ENCODE measurements at places on chromosomes 2 and 18.

DNA sequence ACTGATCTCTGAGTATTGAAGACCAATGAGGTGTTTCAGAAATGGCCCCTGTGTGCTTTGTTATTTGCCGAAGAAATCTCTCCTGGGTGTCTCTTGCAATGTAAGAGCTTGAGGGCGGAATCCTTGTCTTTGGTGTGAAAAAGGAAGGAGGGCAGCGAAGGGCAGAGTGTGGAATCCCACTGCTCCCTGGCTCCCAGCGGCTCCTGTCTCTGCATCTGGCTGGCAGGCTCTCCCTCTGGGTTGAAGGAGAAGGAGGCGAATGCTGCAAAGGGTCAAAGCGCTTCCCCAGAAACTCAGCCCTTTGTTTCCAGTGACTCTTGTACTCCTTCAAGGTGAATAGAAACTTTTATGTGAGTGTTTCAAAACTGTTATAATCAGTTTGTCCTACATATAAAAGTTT, 457.5 kb downstream of the CNTNAP5 start:
- no peak for DNase-seq

DNA sequence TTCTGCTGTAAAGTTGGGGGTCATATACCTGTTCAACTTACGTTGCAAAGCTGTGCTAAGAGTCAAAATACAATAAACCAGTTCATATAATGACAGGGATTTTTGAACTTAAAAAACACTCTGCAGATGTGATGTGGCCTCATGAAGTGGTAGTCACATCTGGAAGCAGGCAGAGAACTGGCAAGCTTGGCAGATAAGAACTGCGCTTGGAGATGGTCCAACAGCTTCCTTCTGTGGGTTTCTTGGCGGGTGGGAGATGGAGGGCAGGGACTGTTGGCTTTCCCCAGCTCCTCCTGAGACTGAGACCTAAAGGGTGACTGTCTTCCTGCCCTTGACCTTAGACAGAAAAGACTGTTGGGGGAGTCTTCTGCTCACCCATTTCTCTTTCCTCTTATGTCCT, 140.4 kb downstream of the CTIF start:
- DNase-seq = no peak

- DNase-seq = peak; percentile 44
These were observed 63.5 kb upstream of the FOSL2 start for GRCh38 chr2:28329184-28329583.

- DNase-seq = no peak
These were observed 727 bp downstream of the FBXO11 start for GRCh38 chr2:47905386-47906156.

- no peak for DNase-seq
These were observed 7.2 kb downstream of the PMS1 start for GRCh38 chr2:189791338-189792042.

DNA sequence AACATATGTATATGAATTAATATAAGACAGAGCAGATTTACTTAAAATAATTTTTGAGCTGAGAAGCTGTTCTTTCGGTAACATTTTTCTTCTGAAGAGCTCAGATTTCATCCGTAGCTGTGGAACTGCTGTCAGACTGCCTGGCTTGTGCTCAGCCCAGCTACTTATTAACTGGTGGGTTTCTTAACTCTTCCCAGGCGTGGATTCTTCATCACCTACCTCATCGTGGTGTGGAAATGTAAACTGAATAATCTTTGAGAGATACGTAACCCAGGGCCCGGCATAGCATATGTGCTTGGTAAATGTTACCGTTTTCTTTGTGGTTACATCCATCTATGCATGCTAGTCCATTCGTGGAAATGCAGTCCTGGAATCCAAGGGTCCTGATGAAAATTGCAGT, 145.0 kb downstream of the MCFD2 start:
- no peak for DNase-seq

DNA sequence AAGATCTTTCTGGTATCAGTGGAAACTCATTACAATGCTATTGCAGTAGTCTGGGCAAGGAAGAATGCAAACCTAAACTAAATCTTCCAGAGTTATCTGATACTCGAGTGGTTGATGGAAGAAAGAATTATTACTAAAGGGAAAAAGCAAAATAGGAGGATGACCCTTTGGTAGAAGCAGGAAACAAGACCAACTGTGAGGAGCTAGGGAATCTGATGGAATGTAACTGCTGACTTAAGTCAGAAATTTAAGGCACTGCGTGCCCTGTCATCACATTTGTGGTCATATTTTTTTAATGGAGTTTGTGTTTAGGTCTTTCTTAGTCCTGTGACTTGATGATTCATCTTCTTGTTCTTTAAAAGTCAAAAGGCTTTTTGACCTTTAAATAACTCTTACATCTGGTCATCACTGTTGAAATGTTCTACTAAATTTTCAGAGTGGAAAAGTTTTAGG, 36.5 kb upstream of the ARMC9 start:
- no peak for DNase-seq

GRCh38 chr2:239265681-239266433, 135.0 kb downstream of the HDAC4 start:
- peak; percentile 85 for DNase-seq

DNA sequence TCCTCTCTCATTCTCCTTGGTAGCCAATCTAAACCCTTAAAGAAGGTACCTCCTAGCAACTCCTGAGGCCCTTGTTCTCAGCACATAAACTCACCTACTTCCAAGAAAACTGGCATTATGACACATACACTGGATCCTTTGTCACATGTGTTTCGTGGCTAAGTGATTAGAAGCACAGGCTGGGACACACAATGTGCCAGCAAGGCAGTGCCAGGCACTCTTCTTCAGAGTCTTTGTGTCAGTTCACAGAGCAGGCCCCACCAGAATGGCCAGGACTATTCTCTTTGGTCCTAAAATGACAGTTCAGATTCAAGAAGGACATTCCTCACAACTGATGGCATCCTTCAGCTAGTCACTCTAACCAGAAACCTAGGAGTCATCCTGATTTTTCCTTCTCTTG, 40.3 kb downstream of the SMC6 start:
- no peak for DNase-seq

GRCh38 chr2:147541314-147541713, 303.5 kb upstream of the ACVR2A start:
- no peak for DNase-seq

GRCh38 chr18:31610286-31611205, 18.9 kb downstream of the TTR start:
- no peak for DNase-seq

- DNase-seq = no peak
These were observed 282.9 kb upstream of the TNP1 start for GRCh38 chr2:217142649-217143266.

GRCh38 chr2:59047373-59047995, 806.4 kb upstream of the FANCL start:
- DNase-seq = no peak

GRCh38 chr2:112710956-112711750, 9.7 kb upstream of the NT5DC4 start:
- DNase-seq = no peak

- no peak for DNase-seq
These were observed 46.6 kb upstream of the ZBTB7C start for GRCh38 chr18:48455555-48456478.

GRCh38 chr2:91748902-91749301, 3057.4 kb downstream of the RPIA start:
- no peak for DNase-seq

DNA sequence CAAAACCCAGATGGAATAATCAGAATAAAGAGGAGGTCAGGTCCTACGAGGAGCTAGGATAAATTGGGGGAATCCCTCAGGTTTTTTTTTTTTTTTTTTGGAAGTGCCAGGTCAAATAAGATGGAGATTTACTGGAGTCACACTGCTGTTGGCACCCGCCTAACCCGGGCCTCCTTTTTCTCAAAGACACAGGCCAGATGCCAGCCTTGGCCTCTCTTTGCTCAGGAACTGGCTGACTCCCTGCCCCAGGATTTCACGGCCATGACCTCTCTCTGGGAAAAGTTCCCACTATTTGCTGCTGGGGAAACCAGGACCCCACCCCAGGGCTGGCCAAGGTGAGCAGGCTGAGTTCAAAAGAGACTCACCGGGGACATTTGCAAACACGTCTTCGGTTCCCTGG, 2.5 kb downstream of the CD8A start:
- no peak for DNase-seq

- DNase-seq = no peak
These were observed 90.3 kb upstream of the MAP3K20 start for GRCh38 chr2:172985139-172985892.

GRCh38 chr18:13221869-13222855, 3.6 kb downstream of the LDLRAD4 start:
- peak; percentile 16 for DNase-seq

GRCh38 chr18:62728254-62728653, 12.9 kb downstream of the PHLPP1 start:
- no peak for DNase-seq

DNA sequence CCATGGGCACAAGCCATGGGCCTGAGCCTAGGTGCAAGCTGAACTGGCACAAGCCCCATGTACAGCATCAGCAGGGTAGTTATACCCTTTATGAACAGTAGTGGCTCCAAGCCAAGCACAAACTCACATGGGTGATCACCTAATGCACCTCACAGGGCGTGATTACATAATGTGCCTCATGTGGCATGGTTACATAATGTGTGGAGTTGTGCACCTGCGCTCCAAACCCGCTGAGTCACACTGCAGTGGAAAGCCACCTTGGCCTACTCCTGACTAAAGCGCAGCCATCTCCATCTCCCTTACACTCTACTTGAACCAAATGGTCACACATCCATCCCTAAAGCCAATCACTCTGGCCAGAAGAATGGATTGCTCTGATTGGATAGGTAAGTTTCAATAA, 279.7 kb downstream of the MBD2 start:
- DNase-seq = no peak

GRCh38 chr2:231228974-231229529, 30.6 kb downstream of the ARMC9 start:
- DNase-seq = no peak

- no peak for DNase-seq
These were observed 318.5 kb upstream of the TCF4 start for GRCh38 chr18:55906536-55906935.

GRCh38 chr18:36194600-36195315, 7.5 kb downstream of the MOCOS start:
- DNase-seq = no peak

GRCh38 chr18:44958455-44958854, 277.8 kb downstream of the SETBP1 start:
- DNase-seq = no peak

DNA sequence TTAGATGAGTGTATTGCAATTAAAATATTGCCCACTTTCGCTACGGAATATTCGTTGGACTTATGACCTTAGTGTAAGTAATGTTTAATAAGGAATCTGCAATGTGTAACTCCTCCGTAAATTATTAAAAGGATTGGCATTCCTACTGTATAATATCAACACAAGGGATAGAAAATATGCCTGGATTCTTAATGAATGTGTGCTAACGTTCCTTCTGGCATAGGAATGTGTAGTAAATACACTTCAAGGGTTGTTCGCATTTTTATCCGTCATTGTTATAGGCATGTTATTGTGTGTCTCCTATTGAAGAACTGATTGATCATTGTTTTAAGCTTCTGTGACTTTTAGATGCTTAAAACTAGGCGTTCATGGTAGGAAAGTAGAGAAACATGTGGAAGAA, 134.5 kb downstream of the NEDD4L start:
- DNase-seq = no peak

GRCh38 chr2:143686585-143687164, 557.5 kb downstream of the ARHGAP15 start:
- DNase-seq = no peak

DNA sequence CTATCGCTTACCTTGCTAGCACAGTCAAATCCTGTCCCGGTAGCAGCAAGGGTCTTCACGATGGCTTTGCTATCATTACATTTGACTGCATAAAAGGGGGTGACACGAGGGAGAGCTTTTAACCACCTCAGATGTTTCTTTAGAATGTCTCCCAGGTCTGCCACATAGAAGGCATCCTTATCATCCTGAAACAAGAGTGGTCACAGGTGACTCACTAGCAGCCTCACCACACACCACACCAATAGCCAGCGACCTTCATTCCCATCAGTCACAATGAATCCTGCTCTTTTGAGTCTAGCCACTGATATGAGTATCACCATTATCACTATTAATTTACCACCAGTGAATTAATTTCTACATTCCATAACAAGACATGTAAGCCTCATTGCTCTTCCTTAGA, 3.7 kb downstream of the ODC1 start:
- no peak for DNase-seq

GRCh38 chr2:134642938-134643337, 75.9 kb downstream of the TMEM163 start:
- no peak for DNase-seq

GRCh38 chr2:186734957-186735734, 41.3 kb downstream of the FAM171B start:
- no peak for DNase-seq

GRCh38 chr2:145374165-145374564, 854.2 kb upstream of the ZEB2 start:
- no peak for DNase-seq

DNA sequence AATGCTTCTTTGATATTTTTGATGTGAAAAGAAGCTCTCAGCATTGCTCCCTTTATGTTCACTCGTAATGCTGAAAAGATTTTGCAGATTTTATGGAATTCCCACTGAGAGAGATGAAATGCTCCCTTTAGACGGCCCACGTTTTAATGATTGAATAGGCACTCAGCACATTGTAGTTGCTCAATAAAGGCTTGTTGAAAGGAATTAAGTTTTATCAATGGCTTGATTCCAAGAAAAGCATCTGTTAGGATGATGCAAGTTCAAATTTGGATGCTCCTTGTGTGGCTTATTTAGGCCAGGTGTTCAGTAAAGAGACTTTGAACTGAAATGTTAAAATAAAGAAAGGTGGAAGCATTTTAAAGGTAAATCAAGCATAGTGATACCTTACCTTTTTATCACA, 725.1 kb downstream of the EPHA4 start:
- no peak for DNase-seq

- no peak for DNase-seq
These were observed 48.5 kb downstream of the MAP4K4 start for GRCh38 chr2:101745711-101746694.

DNA sequence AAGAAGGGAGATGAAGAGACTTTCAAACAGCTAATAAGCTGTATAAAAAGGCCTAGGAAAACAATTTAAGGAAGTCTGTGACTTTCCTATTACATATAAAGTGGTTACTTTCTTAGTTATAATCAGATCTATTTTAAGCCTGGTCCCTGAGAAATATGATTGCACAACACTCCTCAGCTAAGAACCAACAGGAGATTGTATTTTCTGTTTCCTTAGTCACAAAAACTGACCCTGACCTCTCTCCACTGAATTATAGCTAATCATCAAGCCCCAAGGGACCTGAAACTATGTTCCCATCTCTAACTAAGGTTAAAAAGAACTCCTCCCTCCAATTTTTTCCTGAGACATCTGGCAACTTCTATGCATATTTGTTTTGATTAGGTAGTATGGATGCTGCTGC, 106.9 kb downstream of the ROCK1 start:
- DNase-seq = no peak

Measured in vagina (tissue), 2 donors.